Stimulated activated CD8-positive, alpha-beta memory T cell treated with anti-CD3 and anti-CD28 coated beads, Interleukin-2, amount 100 ng/mL, for 1 hour (primary cell): ENCODE measurements at places on chromosomes 5 and 9.

GRCh38 chr5:38845526-38846378 lies at the start of gene OSMR:
Gene OSMR, plus strand, starts transcription at chr5:38846012. Its CDS starts 23,033 bp downstream, at chr5:38869045.
- DNase-seq, result no peak

- no peak for DNase-seq
Measured at GRCh38 chr5:61333321-61333953, 1.4 kb downstream of the ZSWIM6 start.

DNA sequence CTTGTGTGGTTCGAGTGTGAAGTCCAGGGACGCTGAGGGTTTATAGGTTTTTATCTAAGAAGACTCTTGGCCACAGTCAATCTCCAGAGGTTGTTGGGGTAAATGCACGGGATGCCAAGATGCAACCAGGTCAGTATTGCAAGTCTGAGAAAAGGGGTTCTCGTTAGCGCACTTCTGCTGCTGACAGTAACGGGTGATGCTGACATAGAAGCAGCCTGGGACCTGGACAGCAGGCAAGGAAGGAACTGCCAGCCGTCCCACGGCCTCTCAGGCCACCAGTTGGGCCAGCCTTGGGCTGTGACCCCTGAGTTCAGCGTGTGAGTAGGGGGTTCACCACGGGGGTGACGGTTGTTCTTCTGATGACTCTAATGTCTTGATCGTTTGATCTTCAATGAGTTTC lies 39.0 kb downstream of the TENT4A start:
- no peak for DNase-seq

DNA sequence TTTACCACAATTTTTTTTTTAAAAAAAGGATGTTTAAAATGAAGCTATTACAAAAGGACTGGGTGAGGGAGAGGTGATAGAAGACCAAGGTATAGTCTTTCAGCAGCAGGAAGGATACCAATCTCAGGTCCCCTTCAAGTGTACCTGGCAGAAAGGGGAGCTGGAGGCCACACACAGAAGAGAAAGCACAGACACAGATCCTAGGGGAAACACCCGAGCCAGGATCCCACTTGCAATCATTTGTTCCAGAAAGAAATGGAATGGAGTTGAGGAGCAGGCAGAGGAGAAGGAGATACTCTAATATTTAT lies 5.6 kb downstream of the GNPDA1 start:
- DNase-seq, result no peak

DNA sequence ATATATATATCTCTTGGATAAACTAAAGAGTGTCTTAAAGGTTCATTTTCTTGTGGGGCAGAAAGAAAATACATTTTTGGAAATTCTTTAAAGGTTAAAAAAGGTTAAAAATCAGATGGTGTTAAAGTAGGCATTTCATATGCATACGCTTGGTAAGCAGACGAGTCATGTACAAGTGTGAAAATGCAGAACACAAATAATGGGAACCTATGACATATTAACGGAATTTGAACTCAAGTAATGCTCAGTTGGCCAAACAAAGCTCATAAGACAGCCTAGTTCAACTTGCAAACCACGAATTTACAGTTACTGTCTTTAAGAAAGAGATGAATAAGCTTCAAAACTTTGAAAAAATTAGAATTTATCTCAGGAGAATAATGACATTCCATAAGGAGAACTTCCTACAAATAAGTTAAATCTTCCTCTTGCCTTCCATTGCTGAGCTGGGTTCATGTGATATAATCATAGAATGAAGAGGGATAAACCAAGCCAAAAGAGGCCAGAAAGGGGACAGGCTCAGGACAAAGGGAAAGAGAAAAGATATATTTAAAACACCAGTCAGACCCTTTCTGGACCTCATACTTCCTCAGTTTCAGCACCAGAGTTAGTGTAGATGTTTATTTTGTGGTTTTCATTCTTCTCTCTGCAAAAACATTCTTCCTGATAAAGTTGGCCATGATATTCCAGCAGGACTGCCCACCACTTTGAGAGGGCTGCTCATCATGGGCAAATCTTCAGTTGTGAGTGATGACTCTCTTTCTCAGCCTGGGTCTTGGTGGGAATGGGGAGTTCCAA lies 256.7 kb upstream of the CD180 start:
- DNase-seq, result no peak

- no peak for DNase-seq
Measured at GRCh38 chr5:124910354-124911016, 164.0 kb upstream of the ZNF608 start.

DNA sequence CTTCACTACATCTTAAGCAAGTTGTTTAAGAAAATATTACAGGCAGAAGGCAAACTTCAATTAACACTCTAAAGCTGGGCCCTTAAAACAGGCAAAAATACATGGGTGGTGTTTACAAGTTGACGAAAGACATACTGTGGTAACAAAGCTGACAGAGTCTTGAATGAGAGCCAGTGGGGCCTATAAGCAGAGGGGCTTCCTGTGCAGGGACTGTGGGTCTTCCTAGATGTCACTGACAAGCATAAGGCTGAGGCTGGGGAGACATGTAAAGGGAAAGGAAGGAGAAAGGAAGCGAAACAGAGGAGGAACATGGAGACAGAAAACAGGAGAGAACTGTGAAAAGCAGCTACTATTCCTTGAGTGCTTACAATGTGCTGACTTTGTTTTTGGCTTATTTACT lies 308.0 kb upstream of the RPS23 start:
- DNase-seq, result no peak

GRCh38 chr9:130766021-130766926 lies 68.8 kb upstream of the ABL1 start:
- DNase-seq, result no peak

- no peak for DNase-seq
Measured at GRCh38 chr5:178490935-178491652, 99.1 kb downstream of the COL23A1 start.

DNA sequence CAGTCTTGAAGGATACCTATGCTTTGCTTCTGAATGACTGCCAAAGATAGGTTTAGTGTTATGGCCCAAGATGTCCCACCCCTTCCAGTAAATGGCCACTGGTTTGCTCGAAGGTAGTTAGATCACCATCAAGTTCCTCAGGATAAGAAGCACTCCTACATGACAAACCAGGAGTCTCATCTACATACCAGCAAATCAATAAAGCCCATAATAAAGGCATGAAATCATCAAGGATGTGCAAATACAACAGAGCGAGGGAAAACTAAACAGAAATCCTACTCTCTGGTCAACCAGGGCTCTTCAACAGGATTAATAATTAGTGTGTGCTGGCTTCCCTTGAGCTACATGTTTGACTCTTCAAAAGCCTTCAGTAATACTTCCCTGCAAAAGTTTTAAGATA lies 141.0 kb downstream of the LHFPL2 start:
- no peak for DNase-seq

DNA sequence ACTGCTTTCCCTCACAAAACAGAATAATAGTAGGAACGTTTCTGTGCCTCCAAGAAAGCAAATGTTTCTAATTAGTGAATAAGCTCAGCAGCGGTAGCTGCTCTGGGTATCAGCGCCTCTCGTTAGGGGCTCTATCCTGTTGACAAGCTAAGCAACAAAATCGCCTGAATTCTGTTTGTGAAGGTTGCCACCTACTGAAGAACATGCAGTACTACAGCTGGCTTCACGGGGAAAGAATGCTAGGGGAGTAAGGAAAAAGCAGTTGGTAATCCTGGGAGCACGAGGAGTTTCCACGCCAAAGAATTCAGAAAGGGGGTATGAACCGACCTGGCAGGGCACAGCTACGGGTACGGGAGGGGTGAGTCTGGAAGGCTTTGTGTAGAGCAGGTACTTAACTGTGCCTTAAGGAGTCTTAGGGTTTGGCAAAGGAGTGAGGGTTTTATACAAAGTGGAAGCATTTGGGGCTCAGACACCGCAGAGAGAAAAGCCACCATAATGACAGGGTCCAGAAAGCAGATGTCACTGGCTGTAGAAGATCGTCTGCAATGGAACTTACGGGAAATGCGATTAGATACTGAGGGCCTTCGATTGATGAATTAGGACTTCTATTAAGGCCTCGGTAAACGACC lies 171.7 kb downstream of the TTC39B start:
- DNase-seq, result peak; percentile 2

- DNase-seq, result no peak
Measured at GRCh38 chr5:410911-411517, 32.0 kb upstream of the EXOC3 start.

DNA sequence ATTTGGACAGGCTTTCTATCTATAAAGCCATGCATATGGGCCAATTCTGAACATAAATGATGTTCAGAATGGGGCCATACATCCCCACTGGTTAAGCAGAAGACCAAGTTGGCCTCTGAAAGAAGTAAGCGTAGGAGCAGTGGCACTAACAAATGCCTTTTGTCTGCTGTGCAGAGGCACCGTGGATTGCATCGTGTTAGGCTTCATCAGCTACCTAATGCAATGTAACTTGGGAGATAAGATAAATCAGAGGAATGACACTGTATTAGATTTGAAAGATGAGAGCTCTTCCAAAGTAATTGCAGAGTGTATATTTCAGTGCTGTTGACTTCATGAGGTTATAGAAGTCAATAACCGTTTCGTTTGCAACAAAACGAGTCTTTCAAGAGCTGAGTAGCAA lies 148.1 kb downstream of the PARP8 start:
- no peak for DNase-seq
